ENCODE measurements at places on chromosomes 5 and 9.

- H3K4me3 ChIP-seq: no peak within 1 kb of the TSS
- H3K4me1 ChIP-seq: no peaks in the 10 kb centered on the region
- H3K27me3 ChIP-seq: no peaks in the 10 kb centered on the region
- H3K27ac ChIP-seq: no peak within 1 kb of the TSS
- H3K36me3 ChIP-seq: no peaks in the 10 kb centered on the region
Observed at GRCh38 chr5:178940569-178941360, at the start of gene ZNF454. Gene ZNF454 (plus strand): TSS chr5:178941198. CDS start chr5:178942792, 1,594 bp downstream.

- H3K4me1 ChIP-seq: peaks cover 4% of the 10 kb centered on the region
- DNase-seq: no peak
- no peaks in the 10 kb centered on the region for H3K36me3 ChIP-seq
- peaks cover 16% of the 10 kb centered on the region for H3K27me3 ChIP-seq
- H3K27ac ChIP-seq: no peak overlapping the region
Observed at GRCh38 chr5:1124205-1125029, 12.6 kb upstream of the SLC12A7 start.

GRCh38 chr5:29077451-29077850 is 2039.1 kb upstream of the CDH9 start:
- no peak overlapping the region for H3K27ac ChIP-seq
- H3K36me3 ChIP-seq: no peaks in the 10 kb centered on the region
- no peaks in the 10 kb centered on the region for H3K4me1 ChIP-seq
- no peak for DNase-seq
- no peak overlapping the region for H3K4me3 ChIP-seq

DNA sequence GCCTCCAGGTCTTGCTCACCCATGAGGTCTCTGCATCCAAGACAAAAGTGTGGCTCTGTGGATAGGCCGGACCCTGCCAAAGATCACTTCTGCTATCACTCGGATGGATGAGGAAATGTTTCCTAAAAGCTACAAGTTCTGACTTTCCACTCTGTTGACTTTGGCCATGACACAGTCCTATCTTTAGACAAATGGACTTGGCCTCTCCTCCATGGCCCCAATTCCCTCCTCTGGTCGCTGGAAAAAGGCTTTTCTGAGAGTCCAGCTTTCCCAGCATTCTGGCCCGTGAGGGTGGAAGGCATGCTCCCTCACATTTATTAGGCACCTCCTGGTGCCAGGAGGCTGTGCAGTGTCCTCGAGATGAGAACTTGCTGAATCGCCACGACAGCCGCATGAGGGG is 83.1 kb downstream of the COL27A1 start:
- H3K36me3 ChIP-seq: no peaks in the 10 kb centered on the region
- H3K27me3 ChIP-seq: peaks cover 9% of the 10 kb centered on the region
- no peaks in the 10 kb centered on the region for H3K4me1 ChIP-seq
- no peak overlapping the region for H3K4me3 ChIP-seq
- DNase-seq: no peak

GRCh38 chr9:89525446-89526374 is 27.8 kb upstream of the SEMA4D start:
- no peak for DNase-seq
- H3K36me3 ChIP-seq: no peaks in the 10 kb centered on the region
- no peaks in the 10 kb centered on the region for H3K27me3 ChIP-seq
- H3K4me1 ChIP-seq: peaks cover 37% of the 10 kb centered on the region
- H3K4me3 ChIP-seq: no peak overlapping the region

DNA sequence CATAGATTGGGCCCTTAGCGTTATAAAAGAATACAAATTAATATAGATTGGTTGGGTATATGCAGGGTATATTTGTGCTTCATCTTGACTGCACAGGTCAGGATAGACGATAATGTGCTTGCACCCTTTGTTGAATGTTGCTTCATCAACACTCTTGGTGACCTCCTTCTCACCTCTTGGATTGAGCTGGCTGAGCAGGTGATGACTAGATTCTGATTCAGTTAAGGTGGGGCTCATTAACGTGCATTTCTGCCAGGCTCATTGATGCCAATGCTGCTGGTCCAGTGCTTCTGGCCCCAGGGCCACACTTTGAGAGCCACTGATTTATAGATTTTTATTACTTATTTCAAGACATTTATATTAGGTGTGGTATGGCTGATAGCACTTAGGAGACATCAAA is 27.7 kb downstream of the PCSK5 start:
- no peaks in the 10 kb centered on the region for H3K36me3 ChIP-seq
- no peak for DNase-seq
- H3K4me3 ChIP-seq: no peak overlapping the region
- no peaks in the 10 kb centered on the region for H3K4me1 ChIP-seq
- H3K27ac ChIP-seq: no peak overlapping the region
- H3K27me3 ChIP-seq: no peaks in the 10 kb centered on the region

GRCh38 chr5:158922263-158922592 is 177.5 kb downstream of the EBF1 start:
- DNase-seq: no peak
- H3K4me1 ChIP-seq: no peaks in the 10 kb centered on the region
- no peaks in the 10 kb centered on the region for H3K27me3 ChIP-seq
- H3K4me3 ChIP-seq: no peak overlapping the region
- no peaks in the 10 kb centered on the region for H3K36me3 ChIP-seq

DNA sequence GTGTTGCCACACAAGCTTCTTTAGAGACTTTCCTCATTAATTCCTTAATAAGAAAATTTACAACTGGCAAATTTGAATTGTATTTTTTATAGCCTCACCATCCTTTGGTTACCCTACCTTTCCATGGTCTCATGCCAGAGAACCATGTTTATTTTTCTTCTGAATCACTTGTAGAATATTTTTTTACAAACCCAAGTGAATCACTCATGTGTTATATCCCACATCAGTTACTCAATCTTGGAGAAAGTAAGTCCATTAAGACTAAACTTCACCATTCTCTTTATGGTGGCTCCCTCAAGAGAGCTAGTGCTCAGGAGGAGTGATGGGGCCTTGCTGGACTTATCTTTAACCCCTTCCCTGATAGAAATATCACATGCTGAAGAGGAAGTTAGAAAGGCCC is 128.9 kb downstream of the SUSD1 start:
- no peak overlapping the region for H3K27ac ChIP-seq
- peaks cover 3% of the 10 kb centered on the region for H3K4me1 ChIP-seq

- no peaks in the 10 kb centered on the region for H3K4me1 ChIP-seq
- no peaks in the 10 kb centered on the region for H3K36me3 ChIP-seq
- no peak for DNase-seq
- no peak overlapping the region for H3K4me3 ChIP-seq
Observed at GRCh38 chr5:127358740-127359139, 68.1 kb downstream of the MEGF10 start.

- peak overlapping the region; percentile 84 for H3K4me3 ChIP-seq
- no peaks in the 10 kb centered on the region for H3K36me3 ChIP-seq
- H3K4me1 ChIP-seq: peaks cover 7% of the 10 kb centered on the region
- DNase-seq: no peak
Observed at GRCh38 chr5:159263569-159263905, 447 bp downstream of the UBLCP1 start.

- H3K27ac ChIP-seq: no peak overlapping the region
- H3K36me3 ChIP-seq: no peaks in the 10 kb centered on the region
- H3K27me3 ChIP-seq: no peaks in the 10 kb centered on the region
- H3K4me1 ChIP-seq: no peaks in the 10 kb centered on the region
Observed at GRCh38 chr9:91483835-91484234, 60.2 kb upstream of the NFIL3 start.

GRCh38 chr9:97077452-97078295 is 38.7 kb upstream of the CTSV start:
- no peaks in the 10 kb centered on the region for H3K27me3 ChIP-seq
- no peaks in the 10 kb centered on the region for H3K4me1 ChIP-seq
- no peaks in the 10 kb centered on the region for H3K36me3 ChIP-seq

DNA sequence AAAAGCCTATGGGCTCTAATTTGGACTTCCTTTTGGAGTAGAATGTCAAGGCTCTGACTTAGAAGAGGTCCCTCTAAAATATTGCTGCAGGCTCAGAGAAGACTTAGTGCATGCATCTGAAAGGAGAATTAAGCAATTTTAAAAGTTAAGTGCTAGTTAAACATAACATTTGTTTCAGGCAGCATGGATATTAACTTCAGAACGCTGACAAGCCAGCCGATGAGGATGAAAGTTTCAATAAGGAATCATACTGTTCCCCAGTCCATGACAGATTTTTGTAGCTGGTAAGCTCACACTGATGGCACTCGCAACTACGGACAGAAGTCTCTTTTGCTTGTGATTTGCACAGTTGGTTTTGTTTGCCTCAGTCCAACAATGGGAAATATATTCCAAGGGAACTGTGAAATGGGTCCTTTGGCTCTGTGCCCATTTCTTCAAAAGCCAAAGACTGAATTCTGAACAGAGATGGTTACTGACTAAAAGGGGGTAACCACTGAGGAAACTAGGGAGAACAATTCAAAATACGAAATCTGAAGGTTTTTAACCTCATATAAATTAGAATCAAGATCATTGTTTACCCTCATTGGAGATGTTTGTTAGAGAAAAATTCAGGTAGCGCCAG is 47.6 kb downstream of the DCP2 start:
- peak overlapping the region; percentile 83 for H3K27ac ChIP-seq
- peaks cover 32% of the 10 kb centered on the region for H3K4me1 ChIP-seq
- peaks cover 13% of the 10 kb centered on the region for H3K36me3 ChIP-seq

GRCh38 chr9:38026840-38027527 is 42.0 kb downstream of the SHB start:
- DNase-seq: no peak
- no peak overlapping the region for H3K4me3 ChIP-seq
- H3K27me3 ChIP-seq: no peaks in the 10 kb centered on the region

DNA sequence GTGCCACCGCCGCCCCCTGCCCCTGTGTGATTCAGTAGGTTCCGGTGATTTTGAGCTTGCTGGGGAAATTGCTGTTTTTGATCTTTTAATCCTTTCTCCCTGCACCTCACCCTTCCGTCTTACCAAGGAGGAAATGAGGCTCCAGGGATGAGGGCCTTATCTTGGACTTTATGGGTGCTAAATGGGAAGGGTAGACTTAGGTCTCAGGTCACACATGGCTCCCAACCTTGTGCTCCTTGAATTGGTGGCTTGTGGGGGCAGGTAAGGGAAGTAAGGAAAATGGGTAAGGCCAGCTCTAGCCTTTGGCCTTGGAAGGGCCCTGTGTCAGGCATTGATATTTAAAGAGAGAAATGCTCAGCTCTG is 1.9 kb downstream of the ERGIC1 start:
- DNase-seq: no peak
- H3K36me3 ChIP-seq: peaks cover 4% of the 10 kb centered on the region

GRCh38 chr9:120839146-120839545 is 3.6 kb downstream of the PSMD5 start:
- H3K36me3 ChIP-seq: no peaks in the 10 kb centered on the region
- no peak overlapping the region for H3K4me3 ChIP-seq
- no peaks in the 10 kb centered on the region for H3K27me3 ChIP-seq
- peaks cover 11% of the 10 kb centered on the region for H3K4me1 ChIP-seq

GRCh38 chr9:77735494-77735893 is 87.4 kb upstream of the GNA14 start:
- no peaks in the 10 kb centered on the region for H3K4me1 ChIP-seq
- H3K36me3 ChIP-seq: no peaks in the 10 kb centered on the region
- H3K27ac ChIP-seq: no peak overlapping the region
- no peak for DNase-seq
- H3K4me3 ChIP-seq: no peak overlapping the region
- H3K27me3 ChIP-seq: no peaks in the 10 kb centered on the region
